ENCODE measurements at places on chromosomes 2 and 18.

- DNase-seq: no peak
Observed at GRCh38 chr18:40049716-40050115, 1905.3 kb upstream of the PIK3C3 start.

GRCh38 chr2:150143087-150143536 lies 344.4 kb downstream of the RND3 start:
- DNase-seq: no peak

GRCh38 chr18:6683112-6683876 lies 46.2 kb upstream of the ARHGAP28 start:
- DNase-seq: no peak

- DNase-seq: no peak
Observed at GRCh38 chr18:63624863-63625262, 19.2 kb downstream of the SERPINB4 start.

GRCh38 chr2:201966691-201967438 lies 66.8 kb upstream of the FZD7 start:
- no peak for DNase-seq
